RPMI7951 (cell line): ENCODE measurements at places on chromosomes 2 and 18. TPM values are rescaled to one million over a fixed set of nuclear protein-coding genes. Genes with fewer than 3 reads are reported as not detected.

DNA sequence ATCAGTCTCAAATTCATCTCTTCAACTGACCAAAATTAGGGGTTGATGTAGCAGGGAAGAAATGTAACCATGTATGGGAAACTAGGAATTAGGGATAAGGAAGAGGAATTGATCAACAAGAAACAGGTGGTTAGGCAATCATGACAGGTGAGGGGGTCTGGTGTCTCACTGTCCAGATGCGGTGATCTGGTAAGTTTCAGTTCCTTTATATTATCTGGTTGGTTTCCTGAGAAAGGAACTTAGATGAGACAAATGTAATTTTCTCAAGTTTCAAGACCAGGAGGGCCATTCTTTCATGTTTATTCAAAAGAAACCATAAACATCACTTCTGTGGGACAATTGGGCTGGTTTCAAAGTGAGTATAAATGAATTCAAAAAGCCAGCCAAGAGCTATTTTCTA, 306.2 kb upstream of the KCNJ3 start:
- no peak for DNase-seq

GRCh38 chr18:57806978-57807285, 3.8 kb upstream of the ATP8B1 start:
- peak; percentile 84 for DNase-seq

DNA sequence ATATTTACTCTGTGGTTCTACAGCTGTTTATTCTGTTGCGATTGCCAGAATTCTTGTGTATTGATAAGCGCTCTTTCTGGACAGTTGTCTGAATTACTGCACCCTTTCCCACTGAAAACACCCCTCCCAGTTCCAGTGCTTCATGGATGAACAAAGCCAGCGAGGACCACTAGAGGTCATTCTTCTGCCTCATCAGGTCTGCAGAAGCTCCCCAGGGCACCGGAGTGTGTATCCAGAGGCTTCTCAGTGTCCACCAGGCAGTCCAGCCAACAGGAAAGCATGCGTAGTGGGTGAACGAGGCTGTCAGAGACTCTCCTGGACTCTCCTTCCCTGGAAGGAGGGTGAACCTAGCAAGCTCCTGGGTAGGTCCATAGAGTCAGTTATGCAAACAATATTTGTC, 40.6 kb upstream of the INHBB start:
- DNase-seq, result no peak

GRCh38 chr2:101879466-101879865, 112.3 kb upstream of the IL1R2 start:
- DNase-seq, result no peak

DNA sequence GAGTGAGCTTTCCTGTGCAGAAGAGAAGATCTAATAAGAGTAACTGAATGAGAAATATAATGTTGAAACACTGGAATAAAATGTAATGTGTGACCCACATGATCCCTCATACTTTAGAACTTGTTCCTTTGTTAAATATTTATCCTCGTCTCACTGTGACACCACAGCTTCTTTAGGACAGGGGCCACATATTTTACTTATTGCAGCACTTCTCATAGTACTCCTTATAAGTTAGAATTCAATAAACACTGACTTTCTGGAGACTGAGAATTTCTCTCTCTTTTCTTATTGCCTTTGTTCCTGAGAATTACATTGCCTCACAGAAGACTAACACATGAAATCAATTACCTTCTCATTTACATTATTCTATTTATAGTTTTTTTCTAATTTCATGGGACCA, 1234.6 kb upstream of the CHAC2 start:
- DNase-seq, result no peak

DNA sequence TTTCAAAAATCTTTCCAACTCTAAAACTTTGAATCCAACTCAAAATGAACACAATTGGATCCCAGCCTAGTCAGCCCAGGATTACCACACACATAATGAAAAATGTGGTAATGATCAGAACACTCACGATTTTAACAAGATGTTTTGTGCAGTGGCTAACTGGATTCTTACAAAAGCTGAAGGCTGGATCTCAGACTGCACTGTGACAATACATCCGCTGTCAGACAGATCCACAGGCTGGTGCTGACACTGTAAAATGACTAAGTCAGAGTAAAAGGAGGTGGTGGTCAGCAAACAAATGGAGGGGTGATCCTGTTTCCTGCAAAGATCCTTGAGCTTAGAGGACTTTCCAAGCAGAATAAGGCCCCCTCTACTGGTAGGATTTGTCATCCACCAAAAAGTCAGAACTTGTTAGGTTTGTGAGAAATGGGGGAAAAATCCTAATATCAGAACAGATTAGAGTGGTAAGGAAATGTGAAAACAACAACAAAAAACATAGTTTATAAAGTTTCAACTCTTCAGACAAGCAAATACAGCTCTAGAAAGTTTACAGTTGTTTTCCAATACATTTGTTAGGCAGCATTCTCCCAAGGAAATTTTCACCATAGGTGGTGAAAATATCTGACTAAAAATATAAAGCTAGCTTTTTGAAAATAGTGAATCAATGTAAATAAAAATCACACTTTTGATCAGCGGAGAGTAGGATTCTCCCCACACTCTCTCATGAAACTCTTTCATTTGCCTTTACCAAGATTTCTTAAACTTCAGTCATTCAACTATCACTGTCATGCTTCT, 211.9 kb downstream of the AGPS start:
- peak; percentile 56 for DNase-seq

Gene CCDC88A
- total RNA-seq, result 62.5 and 86.3 TPM in 2 replicates
